ENCODE measurements at places on chromosomes 1 and 21.

- DNase-seq, result no peak
These were observed 149.5 kb downstream of the GRIK3 start for GRCh38 chr1:36884801-36885200.

GRCh38 chr1:160758521-160758920 lies 19.5 kb downstream of the SLAMF7 start:
- no peak for DNase-seq

- no peak for DNase-seq
These were observed 33.0 kb downstream of the SLX9 start for GRCh38 chr21:44972821-44973220.

GRCh38 chr1:25031601-25031965 lies 101.5 kb upstream of the RUNX3 start:
- DNase-seq, result peak; percentile 66

DNA sequence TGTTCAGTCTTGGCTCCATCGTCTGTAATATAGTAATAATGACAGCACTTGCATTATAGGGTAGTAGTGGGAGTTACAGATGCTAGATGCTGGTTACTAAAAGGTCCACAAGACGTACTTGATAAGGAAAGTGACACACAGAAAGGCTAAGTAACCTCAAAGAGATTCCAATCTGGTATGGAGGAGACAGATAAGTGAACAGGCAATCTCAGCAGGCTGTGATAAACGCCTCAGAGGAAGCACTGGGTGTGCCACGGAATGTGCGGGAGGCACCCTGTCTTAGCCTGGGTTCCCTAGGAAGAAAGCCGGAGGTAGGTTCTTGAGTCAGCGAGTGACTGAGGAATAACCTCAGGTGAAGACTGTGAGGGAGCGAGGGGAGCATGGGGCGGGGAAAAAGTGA lies 4.6 kb upstream of the CTPS1 start:
- DNase-seq, result no peak

All from stimulated activated CD4-positive, alpha-beta T cell treated with anti-CD3 and anti-CD28 coated beads, Interleukin-4, amount 100 ng/mL, for 4 hours (primary cell).